ENCODE measurements at places on chromosomes 5 and 9.

GRCh38 chr5:136811551-136811950, 446.2 kb upstream of the TRPC7 start:
- DNase-seq, result no peak

GRCh38 chr5:108529381-108529780, 147.5 kb upstream of the FBXL17 start:
- DNase-seq, result no peak

GRCh38 chr9:120711841-120712538, 2.3 kb downstream of the MEGF9 start:
- DNase-seq, result no peak

DNA sequence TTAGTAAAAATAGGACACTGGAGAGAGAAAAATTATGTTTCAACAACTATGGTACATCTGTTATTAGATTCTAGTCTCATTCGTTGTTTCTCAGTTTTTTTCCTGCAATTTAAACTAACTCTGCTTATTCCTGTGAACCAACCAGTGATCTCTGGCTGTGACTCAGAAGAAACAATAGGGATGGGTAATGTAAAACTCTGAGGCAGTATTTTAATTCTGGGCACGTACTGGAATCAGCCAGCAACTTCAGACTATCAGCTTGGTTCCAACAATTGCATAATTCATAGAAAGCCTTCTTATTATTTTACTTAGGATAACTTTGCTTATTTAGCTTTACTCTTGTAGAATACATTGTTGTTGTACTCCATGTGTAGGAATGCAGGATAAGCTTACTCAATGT, 28.8 kb downstream of the MLLT3 start:
- DNase-seq, result no peak

DNA sequence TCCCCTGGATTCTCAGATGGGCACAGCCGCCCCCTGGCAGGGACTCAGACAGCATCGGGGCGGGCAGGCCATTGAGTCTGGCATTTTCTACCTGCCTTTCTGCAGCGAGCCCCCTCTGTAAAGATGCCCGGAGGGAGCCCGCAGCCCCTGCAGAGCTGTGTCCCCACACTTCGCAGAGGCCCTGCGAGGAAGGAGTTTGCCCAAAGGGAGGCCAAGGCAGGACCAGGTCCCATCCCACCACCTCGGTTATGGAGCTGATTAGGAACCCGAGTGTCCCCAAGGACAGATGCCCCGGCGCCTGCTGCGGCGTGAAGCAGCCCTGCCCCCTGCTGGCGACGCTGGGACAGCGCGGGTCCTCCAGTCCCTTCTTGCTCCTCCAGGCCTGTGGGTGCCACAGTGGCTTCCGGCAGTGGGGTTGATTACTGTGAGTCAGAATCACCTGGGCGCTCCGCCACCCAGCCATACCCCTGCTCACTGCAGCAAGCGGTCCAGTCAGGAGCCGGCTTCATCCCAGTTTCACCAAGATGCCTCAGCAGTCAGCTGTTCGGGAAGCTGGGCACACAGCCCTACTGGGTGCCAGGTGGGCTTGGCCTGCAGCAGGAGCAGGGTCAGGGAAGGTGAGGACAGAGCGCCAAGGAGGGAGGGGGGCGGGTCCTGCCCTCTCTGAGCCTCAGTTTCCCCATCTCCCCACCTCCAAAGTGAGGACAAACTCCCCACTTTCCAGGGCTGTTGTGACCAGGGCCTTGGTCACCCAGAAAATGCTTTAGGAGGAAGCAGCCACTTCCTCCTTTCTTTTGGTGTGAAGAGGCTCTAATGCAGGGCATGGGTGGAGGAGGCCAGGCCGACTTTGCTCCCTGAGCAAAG, 117.2 kb downstream of the RXRA start:
- peak; percentile 73 for DNase-seq

DNA sequence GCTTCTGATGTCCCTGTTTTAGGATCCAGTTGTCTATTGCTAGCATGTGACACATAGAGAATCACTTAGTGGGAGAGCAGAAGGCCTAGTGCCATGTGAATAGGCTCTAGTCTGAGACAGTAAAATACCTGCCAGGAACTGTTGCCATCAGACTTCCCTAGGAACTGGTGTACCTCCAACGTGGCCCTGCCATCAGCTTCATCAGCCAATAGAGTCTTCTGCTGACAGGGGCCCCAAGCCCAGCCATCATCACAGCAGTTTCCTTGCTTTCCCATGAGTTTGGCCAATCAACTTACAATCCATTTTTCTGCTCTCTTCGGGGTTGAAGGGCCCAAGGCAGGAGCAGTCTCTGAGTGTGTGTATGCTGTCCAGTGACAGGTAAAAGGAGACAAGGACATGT, 128.4 kb upstream of the ADRA1B start:
- no peak for DNase-seq

GRCh38 chr9:128116104-128117083, 11.1 kb downstream of the PTGES2 start:
- DNase-seq, result no peak

- no peak for DNase-seq
These were observed 276.6 kb upstream of the IRX2 start for GRCh38 chr5:3027866-3028635.

GRCh38 chr5:348726-349125, 27.2 kb downstream of the AHRR start:
- no peak for DNase-seq
